Stimulated activated CD4-positive, alpha-beta T cell treated with anti-CD3 and anti-CD28 coated beads, Interleukin-1b, Interleukin-23, amount 100 ng/mL, for 24 hours (primary cell): ENCODE measurements at places on chromosomes 11 and 22.

DNA sequence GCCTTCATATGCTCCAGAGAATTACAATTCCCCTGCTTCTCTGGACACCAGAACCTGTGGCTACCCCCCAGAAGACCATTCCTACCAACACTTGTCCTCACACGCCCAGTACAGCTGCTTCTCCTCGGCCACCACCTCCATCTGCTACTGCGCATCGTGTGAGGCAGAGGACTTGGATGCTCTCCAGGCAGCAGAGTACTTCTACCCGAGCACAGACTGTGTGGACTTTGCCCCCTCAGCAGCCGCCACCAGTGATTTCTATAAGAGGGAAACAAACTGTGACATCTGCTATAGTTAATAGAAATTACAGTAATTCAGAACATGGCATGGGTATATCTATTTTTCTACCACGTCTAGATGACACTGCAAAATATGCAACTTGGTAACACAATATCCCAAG is 9.8 kb downstream of the POU2AF3 start:
- DNase-seq = no peak

- no peak for DNase-seq
Measured at GRCh38 chr11:21582791-21583190, 610.1 kb upstream of the ANO5 start.

- DNase-seq = no peak
Measured at GRCh38 chr11:45610627-45611026, 54.8 kb downstream of the CHST1 start.

DNA sequence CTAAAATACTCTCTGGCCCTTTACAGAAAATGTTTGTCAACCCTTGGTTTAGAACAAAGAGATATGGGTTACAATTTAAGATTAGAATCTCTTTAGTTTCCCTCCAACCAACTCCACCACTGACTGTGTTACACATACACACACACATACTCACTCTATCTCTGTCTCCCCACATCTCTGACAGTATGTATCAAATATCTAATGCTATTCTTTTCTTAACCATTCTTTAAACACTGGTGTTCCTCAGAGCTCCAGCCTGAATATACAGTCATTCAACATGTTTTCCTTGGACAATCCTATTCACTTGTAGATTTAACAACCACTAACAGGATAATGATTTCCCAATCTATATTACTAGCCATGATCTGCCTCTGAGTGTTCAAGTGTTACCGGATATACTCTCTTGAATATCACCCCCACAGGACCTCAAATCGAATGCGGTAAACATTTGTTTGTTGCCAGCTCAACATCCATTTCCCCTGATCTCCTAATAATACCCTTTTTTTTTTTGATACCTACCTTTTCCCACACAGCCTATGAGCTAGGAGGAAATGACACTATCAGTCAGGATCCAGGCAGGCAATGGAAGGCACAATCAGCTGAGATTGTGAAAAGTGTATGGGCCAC is 6.1 kb downstream of the MPZL3 start:
- DNase-seq = no peak

- no peak for DNase-seq
Measured at GRCh38 chr11:76075716-76076115, 130.6 kb downstream of the WNT11 start.

DNA sequence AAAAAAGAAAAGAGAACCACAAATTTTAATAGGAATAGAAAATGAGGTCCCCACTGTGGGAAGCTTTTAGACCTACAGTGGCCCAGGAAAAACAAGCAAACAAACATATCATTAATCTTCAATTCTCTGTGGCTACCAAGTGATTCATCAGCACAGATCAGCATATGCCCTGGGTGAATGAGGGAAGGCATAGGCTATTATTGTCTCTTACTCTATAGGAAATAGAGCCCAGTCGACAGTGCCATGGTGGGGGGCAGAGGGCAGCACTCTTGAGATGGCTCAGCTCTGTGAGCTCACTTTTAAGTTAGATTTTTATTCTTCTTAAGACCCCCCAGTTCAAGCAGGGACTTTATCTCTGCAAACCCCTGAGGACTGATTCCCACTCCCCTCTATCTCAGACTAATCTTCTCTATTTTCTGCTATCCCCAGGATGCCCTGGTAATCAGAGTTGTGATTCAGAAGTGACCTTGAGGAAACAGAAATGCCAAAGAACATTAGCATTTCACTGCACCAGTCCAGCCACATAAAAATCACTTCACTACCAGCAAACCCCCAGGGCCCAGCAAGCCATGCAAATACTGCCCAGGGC is 9.5 kb upstream of the FEZ1 start:
- no peak for DNase-seq

DNA sequence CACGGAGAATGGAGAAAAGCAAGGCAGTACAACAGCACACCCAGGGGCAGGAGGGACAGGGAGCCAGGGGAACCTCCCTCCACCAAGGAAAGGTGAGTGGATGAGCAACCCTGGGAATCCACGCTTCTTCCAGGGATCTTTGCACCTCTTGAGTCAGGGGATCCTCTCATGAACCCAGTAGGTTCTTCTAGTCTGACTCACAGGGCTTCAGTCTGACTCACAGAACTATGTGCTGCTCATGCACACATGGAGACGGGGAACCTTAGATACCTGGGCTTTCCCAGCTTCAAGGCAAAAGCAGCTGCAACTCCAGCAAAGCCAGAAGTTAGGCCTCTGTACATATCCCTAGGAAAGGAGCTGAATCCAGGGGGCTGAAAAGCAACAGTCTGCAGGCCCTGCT is 1021.4 kb upstream of the TENM4 start:
- no peak for DNase-seq

- DNase-seq = no peak
Measured at GRCh38 chr11:67345247-67345919, 8.0 kb downstream of the POLD4 start.

DNA sequence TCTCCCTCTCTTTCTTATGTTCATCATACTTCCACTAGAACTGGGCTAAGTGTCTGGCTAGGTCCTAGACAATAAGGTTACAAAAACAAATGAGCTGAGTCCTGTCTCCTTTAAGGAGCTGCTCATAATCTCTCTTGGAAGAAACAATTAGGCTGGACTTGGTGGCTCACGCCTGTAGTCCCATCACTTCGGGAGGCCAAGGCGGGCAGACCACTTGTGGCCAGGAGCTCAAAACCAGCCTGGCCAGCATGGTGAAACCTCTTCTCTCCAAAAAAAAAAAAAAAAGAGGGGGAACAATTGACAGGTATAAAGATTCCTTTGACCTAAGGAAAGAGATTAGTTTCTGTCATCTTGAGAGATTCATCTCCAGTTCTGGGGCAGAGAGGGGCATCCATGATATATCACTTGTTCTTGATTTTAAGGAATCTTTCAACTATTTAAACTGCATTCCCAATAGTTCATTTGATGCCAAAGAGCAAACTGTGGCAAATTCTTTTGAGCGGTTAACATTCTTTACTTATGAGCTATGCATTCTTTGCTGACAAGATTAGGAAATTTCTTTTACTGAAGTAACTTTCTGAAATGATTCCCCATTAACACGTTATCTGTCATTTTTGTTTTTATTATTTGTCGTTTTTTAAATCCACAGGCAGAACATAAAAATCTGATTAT is 125.5 kb downstream of the C11orf87 start:
- no peak for DNase-seq

DNA sequence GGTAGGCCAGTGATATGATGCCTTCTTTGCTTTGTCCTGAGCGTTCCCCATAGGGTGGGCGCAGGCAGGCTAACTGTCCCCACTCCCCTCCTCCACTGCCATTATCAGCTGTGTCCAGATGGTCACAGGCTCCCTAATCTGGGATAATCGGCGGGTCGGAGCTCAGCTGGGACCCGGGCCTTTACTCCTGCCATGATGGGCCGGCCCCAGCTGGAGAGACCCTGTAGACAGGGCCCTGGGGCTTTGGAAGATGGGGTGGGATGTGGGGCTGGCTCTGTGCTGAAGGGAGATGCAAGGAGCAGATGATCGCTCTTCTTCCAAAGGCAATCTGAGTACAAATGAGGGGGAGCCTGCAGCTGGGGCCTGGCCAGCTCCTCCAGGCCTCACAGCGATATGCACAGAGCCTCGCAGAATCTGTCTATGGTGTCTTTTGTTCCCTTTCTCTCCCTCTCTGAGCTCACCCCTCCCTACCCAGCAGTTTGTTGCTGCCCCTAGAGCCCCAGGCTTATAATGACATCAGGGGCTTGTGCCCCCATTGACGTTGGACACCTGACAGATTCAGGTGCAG is 11.9 kb downstream of the KLHL35 start:
- no peak for DNase-seq

- DNase-seq = no peak
Measured at GRCh38 chr11:8756201-8756600, 73.6 kb downstream of the RPL27A start.

DNA sequence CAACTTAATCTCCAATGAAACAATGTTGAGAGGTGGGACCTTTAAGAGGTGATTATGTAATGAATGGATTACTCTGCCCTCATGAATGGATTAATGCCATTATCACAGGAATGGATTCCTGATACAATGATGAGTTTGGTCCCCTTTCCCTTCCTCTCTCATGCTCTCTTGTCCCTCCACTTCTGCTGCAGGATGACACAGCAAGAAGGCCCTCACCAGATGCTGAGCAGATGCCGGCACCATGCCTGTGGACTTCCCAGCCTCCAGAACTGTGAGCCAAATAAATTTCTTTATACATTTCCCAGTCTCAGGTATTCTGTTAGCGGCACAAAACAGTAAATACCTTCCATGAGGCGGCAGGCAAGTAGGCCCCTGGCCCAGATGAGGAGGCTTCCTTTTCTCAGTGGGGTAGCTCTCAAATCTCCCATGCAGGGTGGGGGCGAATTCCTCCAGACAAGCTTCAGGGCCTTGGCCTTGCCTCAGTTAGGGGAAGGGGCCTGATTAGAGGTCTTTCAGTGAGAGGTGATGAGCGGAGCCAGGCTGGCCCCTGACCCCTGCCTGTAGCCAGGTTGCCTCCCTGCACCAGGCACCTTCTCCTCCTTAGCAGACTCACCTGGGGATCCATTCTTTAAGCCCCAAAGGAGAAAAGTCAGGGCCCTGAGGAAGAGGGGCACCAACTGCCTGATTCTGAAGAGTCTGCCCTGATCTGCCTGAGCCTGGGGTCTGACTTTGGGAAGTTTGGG is 86.0 kb downstream of the RRM1 start:
- DNase-seq = no peak

GRCh38 chr11:44673688-44674087 is 53.1 kb upstream of the TSPAN18 start:
- no peak for DNase-seq

DNA sequence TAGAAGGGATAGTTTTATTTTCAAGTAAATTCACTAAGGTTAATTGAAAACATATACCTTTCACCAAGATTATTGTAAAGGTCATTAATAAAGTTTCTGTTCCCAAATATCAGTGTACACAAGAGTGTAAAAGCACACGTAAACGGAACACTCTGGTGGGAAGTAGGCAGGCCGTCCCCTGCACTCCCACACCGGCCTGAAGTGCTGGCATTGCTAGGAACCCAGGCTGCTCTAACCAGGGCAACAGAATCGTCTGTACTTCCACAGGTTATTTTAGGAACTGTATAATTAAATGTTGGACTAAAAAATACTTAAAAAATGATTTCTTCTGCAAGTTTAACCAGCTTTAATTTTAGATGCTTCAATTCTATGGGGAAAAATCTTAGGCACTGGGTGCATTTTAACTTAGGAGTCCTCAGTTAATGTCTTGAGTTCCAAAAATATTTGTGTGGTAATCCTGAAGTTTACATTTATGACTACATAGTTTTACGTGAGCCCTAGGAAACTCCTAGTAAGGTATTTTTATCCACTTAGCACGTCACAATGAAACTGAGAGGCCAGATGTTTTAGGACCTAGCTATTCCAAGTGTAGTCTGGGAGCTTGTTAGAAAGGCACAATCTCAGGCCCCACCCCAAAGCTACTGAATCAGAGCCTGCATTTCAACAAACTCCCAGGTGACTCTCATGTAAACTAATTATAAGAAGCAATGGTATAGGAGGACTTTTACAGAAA is 31.2 kb downstream of the KMT5B start:
- DNase-seq = no peak

DNA sequence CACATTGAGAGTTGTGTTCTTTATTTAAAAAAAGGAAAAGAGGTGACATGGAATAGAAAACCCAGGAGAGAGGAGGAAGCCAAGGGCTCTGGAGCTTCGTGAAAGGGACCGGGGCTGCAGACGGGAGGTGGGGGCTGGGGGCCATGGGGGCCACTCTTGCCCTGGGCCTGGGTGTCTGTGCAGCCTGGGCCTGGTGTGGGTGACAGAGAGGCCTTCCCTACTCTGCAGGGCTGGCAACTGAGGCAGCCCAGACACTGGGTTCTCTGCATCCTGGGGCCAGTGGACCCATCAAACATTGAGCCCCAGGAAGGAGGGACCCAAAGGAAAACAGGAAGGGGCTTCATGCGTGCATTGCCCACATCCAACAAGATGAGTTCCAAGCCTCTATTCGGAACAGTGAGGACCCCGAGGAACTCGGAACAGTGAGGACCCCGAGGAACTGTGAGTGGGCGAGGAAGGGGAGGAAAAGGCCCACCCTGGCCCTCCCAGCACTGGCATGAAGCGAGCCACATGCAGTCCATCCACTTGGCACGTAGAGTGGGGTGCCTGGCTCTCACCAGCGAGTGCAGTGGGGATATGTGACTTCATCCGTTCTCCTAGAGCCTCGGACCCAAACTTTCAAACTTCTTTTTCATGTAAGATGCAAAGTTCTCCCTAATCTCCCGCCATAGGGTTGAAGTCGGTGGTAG is 1121.6 kb downstream of the BRD1 start:
- no peak for DNase-seq

DNA sequence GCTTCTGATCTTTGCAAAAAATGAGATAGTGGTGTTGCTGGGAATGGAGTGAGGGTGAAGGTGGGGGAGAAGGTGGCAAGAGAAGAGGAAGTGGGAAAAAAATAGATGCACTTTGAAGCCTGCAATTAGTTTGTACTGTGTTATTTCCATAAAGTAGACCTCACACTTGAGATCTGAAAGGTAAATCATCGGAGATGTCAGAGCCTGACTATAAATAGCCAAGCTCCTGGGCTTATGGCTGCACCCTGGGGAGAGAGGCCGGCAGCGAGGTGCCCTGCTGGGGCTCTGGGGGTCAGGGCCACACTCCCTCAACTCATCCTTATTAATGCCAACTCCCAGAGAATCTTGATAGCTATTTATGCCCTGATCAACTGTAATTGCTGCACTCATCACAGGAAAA is 134.4 kb downstream of the NXPE2 start:
- DNase-seq = no peak

DNA sequence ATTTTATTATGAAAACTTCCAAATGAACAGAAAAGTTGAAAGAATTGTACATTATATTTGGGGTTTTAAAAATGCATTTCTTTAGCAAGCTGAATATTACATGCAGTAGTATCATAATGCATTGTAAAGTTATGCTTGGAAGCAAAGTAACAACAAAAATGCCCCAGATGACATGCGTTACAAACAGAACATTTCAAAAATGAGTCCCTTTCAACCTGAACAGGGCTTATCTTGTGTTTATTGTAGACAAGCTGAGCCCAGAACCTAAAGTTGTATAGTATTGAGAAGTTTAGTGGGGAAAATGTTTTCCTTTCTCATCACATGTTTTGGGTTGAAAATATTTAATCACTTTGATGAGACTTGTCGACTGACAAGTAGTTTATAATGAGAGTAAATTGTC is 68.8 kb downstream of the CECR2 start:
- no peak for DNase-seq

GRCh38 chr11:57174656-57175055 is 7.1 kb upstream of the LRRC55 start:
- DNase-seq = no peak

- no peak for DNase-seq
Measured at GRCh38 chr11:90629229-90629806, 406.5 kb upstream of the CHORDC1 start.

- no peak for DNase-seq
Measured at GRCh38 chr11:64438986-64439771, 80.2 kb downstream of the RPS6KA4 start.

GRCh38 chr11:63613517-63614135 is 607 bp downstream of the PLAAT3 start:
- DNase-seq = no peak
